ENCODE measurements at places on chromosomes 4 and X.

DNA sequence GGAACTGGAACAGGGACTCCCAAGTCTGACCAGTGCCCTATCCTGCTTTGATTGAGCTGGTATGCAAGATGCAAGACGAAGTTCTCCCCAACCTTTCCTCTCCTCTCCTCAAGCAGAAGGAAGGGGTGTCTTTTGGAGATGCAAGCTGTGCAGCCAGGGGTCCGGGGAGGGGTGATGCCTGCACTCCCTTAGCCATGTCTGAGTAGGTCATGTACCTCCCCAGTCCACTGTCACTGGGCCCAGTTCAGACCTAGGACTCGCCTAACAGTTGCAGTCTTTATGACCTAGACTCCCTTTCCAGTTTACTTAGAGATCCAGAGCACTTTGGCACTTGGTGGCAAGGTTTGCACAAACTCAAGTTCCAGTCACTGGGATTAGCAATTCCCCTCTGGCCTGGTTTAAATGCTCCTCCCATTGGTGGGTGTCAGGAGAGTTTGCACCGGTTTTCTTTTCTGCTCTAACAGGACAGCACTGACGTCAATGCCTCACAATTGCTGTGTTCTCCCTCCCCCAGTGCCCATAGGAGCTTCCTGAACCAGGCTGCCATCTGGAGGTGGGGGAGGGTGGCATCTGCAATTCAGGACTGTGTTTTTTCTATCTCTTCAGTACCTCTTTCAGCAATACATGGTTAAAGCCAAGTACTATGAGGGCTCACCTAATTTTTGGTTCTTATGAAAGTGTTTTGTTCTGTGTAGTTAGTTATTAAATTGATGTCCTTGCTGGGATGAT is 782.2 kb downstream of the ARAP2 start:
- DNase-seq, result no peak

GRCh38 chrX:24242649-24243175 is 71.2 kb downstream of the SUPT20HL2 start:
- DNase-seq, result no peak

DNA sequence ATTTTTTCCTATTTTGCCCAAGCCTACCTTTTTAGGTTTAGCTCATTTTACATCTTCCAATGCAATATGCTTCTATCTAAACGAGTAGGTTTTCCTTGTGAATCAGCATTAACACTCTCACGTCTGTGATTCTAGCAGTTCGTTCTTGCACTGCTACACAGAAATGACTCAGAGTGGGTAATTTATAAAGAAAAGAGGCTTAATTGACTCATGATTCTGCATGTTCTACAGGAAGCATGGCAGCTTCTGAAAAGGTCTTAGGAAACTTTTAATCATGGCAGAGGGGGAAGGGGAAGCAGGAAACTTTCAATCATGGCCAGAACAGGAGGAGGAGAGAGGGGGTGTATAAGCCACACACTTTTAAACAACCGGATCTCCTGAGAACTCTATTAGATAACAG is 44.9 kb downstream of the SPANXN1 start:
- DNase-seq, result no peak

DNA sequence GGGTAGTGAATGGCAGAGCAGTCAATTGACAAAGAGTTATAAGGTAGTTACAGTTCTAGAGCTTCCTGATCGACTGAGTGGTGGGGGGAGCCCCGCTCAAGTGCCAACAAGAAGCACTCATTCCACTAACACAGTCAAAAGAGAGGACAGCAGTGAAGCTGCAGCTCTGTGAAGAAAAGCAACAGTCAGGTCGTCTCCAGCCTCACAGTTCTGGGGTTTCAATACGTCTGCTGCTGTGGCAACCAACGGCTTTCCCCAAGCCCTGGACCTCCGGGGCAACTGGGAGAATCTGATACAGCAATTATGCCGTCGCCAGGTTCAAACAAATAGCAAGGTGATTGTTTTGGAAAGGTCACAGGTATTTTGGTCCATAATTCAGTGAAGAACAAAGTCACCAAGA is 30.8 kb downstream of the GPM6B start:
- DNase-seq, result no peak

Data from activated CD8-positive, alpha-beta memory T cell treated with anti-CD3 and anti-CD28 coated beads for 48 hours (primary cell).